Effector memory CD4-positive, alpha-beta T cell (primary cell): ENCODE measurements at places on chromosomes 4 and X.

GRCh38 chrX:88416002-88416401, 331.0 kb upstream of the CPXCR1 start:
- DNase-seq = no peak
- H3K4me3 ChIP-seq = no peak overlapping the region
- no peaks in the 10 kb centered on the region for H3K4me1 ChIP-seq

GRCh38 chrX:42096265-42096920, 173.0 kb upstream of the CASK start:
- no peaks in the 10 kb centered on the region for H3K4me1 ChIP-seq
- DNase-seq = no peak
- H3K27me3 ChIP-seq = no peaks in the 10 kb centered on the region
- H3K4me3 ChIP-seq = no peak overlapping the region

- no peak for DNase-seq
- H3K36me3 ChIP-seq = no peaks in the 10 kb centered on the region
- H3K4me3 ChIP-seq = no peak overlapping the region
- H3K27ac ChIP-seq = no peak overlapping the region
Observed at GRCh38 chr4:110041735-110042134, 129.1 kb downstream of the EGF start.

DNA sequence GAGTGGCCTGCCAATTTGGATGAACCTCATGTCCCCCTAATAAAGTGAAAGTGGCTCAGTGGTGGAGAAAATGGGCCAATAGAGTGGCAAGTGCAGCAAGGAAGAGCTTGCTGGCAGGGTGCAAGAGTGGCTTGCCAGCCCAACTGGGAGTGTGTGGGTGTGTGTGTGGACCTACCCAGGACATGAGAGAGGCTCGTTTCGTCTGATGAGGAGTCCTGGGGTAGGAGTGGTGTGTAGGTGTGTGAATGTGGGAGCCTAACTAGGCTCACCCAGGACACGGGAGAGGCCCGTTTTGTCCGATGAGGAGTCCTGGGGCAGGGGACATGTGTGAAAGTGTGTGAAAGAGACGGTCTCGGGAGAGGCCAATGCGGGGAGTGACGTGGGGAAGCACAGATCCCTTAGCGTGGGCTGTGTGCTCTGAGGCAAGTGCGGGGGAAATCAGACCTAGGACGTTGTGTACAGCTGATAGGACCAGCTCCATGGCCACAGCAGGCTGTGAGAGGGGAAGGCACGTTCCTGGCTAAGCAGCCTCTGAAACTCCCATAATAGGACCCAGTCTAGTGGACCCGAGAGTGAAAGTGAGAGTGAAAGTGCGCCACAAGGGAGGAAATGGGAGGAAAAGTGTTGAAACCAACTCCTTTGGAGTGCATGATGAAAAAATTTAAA, 5.3 kb downstream of the GAGE10 start:
- no peaks in the 10 kb centered on the region for H3K27me3 ChIP-seq
- H3K27ac ChIP-seq = peak overlapping the region; percentile 47

GRCh38 chr4:116059361-116059760, 945.9 kb upstream of the NDST4 start:
- no peak overlapping the region for H3K27ac ChIP-seq
- H3K4me3 ChIP-seq = no peak overlapping the region
- DNase-seq = no peak
- no peaks in the 10 kb centered on the region for H3K4me1 ChIP-seq
- no peaks in the 10 kb centered on the region for H3K36me3 ChIP-seq

GRCh38 chrX:16592194-16592770, 57.7 kb upstream of the S100G start:
- no peaks in the 10 kb centered on the region for H3K4me1 ChIP-seq
- H3K27ac ChIP-seq = no peak overlapping the region
- no peaks in the 10 kb centered on the region for H3K27me3 ChIP-seq
- H3K4me3 ChIP-seq = no peak overlapping the region
- no peaks in the 10 kb centered on the region for H3K36me3 ChIP-seq
- no peak for DNase-seq

GRCh38 chr4:147479786-147480185, 1.1 kb upstream of the EDNRA start:
- H3K27me3 ChIP-seq = no peaks in the 10 kb centered on the region
- H3K27ac ChIP-seq = no peak overlapping the region
- no peaks in the 10 kb centered on the region for H3K36me3 ChIP-seq

DNA sequence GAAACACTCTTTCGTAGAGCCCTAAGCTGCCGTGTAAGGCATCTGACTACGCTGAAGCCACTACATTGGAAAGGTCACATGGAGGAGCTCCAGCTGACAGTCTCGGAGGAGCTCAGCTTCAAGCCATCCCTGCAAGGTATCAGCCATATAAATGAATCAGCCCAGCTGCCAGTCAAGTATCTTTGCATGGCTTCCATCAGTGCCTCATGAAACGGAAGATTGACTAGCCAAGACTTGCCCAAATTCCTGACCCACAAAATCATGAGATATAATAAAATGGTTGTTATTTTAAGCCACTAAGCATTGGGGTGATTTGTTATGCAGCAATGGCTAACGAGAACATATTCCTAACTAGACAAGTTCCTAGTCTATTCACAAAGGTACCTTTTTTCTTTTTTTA, 104.1 kb upstream of the SCOC start:
- H3K27ac ChIP-seq = no peak overlapping the region
- H3K27me3 ChIP-seq = no peaks in the 10 kb centered on the region
- no peaks in the 10 kb centered on the region for H3K36me3 ChIP-seq

GRCh38 chrX:86103061-86103460, 45.2 kb upstream of the DACH2 start:
- no peak overlapping the region for H3K4me3 ChIP-seq
- H3K36me3 ChIP-seq = no peaks in the 10 kb centered on the region
- no peaks in the 10 kb centered on the region for H3K4me1 ChIP-seq
- H3K27ac ChIP-seq = no peak overlapping the region
- no peaks in the 10 kb centered on the region for H3K27me3 ChIP-seq

GRCh38 chr4:87425711-87426110, 3.3 kb downstream of the NUDT9 start:
- no peak overlapping the region for H3K4me3 ChIP-seq
- H3K36me3 ChIP-seq = no peaks in the 10 kb centered on the region
- no peak for DNase-seq
- H3K27ac ChIP-seq = no peak overlapping the region
- no peaks in the 10 kb centered on the region for H3K27me3 ChIP-seq

- DNase-seq = no peak
- no peaks in the 10 kb centered on the region for H3K36me3 ChIP-seq
- no peaks in the 10 kb centered on the region for H3K4me1 ChIP-seq
- H3K4me3 ChIP-seq = no peak overlapping the region
- H3K27me3 ChIP-seq = no peaks in the 10 kb centered on the region
Observed at GRCh38 chr4:158996669-158997074, 106.2 kb upstream of the RAPGEF2 start.
